ENCODE measurements at places on chromosomes 7 and 10.

GRCh38 chr10:12966067-12966466 is 35.4 kb downstream of the CCDC3 start:
- no peak for DNase-seq

DNA sequence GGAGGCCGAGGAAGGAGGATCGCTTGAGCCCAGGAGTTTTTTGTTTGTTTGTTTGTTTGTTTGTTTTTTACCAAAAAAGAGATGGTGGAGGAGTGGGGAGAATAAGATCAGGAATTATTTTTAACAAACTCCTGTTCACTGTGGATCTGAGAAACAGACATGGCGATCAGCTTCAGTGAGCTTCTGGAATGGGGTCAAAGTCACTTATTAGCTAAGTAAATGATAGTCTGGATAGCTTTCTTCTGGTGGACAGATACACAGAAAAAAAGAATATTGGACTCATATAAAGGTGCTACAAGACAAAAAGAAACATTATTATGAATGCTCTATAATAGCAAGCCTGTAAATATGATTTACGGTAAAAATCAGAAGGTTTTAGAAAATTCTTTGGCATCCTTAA is 85.1 kb downstream of the POU6F2 start:
- no peak for DNase-seq

- no peak for DNase-seq
Measured at GRCh38 chr10:100782461-100783244, 37.3 kb downstream of the PAX2 start.

DNA sequence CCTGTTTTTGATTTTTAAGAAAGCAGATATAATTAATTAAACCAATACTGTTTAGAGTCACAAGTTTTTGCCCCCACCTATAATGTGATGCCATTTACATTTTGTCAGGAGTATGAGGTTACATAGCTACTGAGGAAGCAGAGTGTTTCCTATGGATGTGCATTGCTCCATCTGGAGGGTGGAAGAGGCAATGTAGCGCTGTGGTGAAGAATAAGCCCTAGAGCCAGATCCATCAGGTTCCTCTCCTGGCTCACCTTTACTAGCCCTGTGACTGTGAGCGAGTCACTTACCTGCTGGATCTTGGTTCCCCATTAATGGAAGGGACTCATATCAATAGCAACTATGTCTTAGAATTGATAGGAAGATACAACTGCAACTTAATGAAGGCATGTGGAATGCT is 216.0 kb downstream of the GPAM start:
- DNase-seq = no peak

GRCh38 chr7:43458330-43459018 is 124.4 kb upstream of the STK17A start:
- DNase-seq = no peak

DNA sequence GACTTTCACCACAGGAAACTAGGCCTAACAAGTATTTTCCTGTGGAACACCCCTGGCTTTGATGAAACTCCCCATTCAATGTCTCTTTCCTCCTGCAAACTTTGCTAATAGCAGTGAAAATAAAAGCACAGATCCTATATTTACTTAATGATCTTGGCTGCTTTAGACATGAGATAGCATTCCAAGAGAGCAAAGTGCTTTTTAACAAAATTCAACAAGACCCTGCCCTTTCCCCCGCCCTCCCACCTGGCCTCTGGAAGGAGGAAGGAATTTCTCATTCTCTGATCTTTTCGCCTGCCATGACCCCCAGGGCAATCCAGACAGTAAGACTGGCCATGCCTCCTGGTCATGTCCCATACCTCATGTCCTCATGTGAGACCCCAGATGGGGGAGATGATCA is 185.7 kb downstream of the KCNMA1 start:
- no peak for DNase-seq

DNA sequence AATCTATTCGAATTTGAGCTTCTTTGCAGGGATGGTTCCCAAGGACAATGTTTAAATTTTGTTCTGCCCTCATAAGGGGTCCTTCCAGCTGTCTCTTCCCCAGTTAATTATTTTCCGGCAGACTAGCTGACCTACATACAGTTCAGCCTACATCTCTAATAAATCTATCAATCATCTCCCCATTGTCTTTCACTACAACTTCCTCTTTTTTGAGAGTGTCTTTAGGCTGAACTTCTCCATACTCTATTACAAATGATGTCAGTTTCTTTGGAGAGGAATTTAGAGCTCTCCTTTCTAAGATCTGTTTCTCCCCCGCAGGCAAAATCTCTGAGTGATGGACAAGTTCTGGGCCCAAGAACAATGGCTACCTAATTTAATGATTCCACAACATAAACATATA is 122.2 kb downstream of the PCLO start:
- DNase-seq = no peak

DNA sequence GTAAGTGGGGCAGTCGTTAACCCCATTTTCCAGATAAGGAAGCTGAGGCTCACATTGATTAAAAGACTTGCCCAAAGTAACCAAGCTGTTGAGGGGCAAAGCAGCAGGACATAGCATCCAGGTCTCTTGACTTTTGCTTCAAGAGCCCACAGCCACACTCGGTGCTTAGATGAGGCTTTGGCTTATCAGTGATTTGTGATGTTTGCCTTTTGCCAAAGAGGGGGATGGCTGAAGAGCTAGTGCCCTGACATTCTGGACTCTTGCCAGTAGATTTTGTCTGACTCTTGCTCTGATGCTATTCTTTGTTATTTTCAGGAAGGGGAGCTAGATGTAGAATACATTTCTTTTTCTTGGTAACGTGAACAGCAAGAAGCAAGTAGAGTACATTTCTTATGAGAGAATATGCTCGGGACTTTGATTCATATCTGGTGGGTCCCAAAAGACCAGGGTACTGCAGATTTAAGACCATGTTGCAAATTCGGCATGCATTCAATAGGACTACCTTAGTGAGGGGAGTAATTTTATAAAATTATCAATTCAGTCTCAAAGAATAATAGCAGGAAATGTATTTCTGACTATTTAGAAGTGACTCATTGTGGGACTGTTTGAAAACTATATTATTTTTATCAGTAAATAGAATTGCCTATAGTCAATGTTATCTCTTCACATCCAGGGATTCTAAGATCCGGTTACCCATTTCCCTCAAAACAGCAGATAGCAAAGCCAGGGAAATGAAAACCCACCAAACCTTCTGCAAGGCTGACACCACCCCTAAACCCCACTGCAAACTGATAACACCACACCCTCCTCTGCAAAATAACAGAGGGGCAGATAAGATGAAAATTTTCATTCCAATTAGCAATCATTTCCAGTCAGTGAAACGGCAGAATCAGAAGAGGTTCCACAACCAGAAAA is 180.0 kb upstream of the BMPER start:
- DNase-seq = no peak

DNA sequence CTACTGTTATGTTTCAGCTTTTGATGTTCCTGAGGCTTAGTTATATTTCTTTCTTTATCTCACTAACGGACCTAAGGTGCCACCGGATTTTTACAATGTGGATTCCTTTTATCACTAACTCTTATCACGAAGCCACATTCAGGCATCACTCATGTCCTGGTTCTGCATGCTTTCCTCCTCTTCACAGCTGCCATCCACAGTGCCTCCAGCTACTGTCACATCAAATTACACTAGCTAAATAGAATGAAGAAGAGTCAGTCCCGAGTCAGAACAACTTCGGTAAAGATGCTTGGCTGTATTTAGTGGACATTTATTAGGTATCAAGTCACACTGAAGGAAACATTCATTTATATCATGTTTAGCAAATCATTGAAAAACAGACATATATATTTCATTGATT is 153.2 kb downstream of the NEBL start:
- no peak for DNase-seq

DNA sequence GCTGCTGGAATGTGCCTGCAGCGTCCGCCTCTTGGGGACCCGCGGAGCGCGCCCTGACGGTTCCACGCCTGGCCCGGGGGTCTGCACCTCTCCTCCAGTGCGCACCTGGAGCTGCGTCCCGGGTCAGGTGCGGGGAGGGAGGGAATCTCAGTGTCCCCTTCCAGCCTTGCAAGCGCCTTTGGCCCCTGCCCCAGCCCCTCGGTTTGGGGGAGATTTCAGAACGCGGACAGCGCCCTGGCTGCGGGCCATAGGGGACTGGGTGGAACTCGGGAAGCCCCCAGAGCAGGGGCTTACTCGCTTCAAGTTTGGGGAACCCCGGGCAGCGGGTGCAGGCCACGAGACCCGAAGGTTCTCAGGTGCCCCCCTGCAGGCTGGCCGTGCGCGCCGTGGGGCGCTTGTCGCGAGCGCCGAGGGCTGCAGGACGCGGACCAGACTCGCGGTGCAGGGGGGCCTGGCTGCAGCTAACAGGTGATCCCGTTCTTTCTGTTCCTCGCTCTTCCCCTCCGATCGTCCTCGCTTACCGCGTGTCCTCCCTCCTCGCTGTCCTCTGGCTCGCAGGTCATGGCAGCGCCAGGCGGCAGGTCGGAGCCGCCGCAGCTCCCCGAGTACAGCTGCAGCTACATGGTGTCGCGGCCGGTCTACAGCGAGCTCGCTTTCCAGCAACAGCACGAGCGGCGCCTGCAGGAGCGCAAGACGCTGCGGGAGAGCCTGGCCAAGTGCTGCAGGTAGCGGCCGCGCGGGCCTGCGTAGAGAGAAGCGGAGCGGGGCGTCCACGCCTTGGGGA is 645 bp downstream of the SLC26A4 start:
- DNase-seq = no peak

DNA sequence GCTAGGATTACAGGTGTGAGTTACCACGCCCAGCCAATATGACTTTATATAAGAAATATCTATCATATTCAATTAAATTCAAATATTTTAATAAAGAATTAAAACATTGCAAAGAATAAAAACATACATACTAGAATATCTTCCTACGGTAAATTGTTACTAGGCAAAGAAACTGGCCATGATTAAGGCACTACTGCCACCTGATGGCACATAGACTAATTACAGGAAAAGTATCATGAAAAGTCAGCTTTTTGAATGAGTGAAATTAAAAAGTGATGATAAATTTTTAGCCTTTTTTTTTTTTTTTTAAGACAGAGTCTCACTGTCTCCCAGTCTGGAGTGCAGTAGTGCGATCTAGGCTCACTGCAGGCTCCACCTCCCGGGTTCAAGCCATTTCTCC is 30.9 kb downstream of the MRPS33 start:
- DNase-seq = peak; percentile 18

GRCh38 chr7:127589896-127590295 is 1.7 kb downstream of the ARF5 start:
- DNase-seq = no peak

DNA sequence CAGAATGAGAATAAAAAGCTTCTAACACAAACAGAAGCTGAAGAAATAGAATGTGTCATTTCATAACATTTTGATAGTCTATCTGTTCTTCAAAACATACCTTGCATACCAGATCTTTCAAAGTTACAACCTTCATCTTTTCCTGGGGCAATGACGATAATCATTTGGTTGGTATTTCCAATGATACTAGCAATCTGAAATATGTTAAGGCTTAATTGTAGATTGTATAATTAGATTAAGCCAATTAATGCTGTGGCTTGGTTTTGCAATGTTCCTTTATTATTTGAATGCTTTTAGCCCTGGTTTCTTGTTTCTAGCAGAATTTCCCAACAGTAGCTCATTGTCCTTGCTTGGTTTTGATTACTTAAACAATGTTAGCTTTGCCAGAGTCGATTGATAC is 84.6 kb downstream of the CABCOCO1 start:
- DNase-seq = no peak

DNA sequence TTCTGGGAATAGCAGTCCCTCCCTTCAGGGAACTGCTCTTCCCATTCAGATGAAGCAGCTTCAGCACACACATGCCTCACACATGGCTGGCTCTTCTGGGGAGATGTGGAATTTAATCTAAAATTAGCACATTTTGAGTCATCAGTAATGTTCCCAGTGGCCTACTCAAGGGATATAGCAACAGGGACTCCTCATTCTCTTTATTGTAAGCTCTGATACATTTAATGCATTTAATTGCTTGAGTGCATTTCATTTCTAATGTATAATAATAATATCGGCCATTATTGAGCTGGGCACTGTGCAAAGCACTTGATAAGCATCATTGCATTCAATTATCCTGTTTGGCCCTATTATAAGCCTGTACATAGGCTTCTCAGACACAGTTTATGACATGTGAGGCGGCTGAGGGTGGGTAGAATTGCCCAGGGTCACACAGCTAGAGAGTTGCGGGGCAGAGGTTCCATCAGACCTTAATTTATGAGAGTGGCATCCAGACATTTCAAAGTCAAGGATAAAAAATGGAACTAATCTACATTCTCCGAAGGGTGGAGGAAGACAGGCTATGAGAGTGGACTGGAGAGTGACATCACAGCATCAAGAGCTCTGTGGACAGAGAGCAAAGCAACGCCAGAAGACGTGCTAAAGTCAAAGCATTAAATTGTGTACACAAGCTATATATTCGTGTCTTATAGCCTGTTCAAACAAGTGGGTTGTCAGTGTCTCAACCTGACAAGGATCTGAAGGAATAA is 76.8 kb downstream of the LANCL2 start:
- DNase-seq = no peak

Measured in iPS DF 6.9 (cell line).